GM12878 (cell line): ENCODE measurements at places on chromosomes 13 and 19.

DNA sequence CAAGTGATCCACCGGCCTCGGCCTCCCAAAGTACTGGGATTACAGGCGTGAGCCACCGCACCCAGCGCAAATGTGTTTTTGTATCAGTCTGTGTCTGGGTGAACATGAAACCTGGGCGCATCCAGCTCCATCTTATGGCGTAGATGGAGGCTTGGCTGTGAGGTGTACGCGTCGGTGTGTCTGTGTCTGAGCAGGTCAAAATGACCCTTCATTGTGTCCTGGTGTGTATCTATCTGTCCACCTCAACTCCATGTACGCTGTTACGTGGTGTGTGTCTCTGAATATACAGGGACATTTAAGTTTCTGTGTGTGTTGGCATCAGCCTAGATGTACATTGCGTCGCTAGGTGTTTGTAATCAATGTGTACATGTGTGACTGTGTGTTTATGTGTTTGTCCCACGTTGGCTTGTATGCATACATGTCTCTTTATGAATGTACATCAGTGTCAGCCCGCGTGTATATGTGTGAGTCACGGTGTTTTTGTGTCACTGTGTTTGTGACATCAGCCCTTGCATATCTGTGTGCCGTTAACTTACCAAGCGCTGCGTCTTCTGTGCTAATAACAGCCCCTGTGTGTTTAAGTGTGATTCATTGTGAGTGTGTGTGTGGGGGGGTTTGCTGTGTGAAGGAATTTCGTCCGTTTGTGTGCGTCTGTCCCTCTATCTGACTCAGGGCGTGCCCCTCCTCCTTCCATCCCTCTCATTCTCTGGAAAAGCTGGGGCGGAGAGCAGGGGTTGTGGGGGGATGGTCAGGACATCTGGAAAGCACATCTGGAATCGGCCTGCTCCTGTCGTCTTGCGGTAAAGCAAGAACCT is 6.4 kb downstream of the AXL start:
- DNase-seq: no peak

- no peak for DNase-seq
Measured at GRCh38 chr19:16315825-16316505, 8.7 kb upstream of the KLF2 start.

DNA sequence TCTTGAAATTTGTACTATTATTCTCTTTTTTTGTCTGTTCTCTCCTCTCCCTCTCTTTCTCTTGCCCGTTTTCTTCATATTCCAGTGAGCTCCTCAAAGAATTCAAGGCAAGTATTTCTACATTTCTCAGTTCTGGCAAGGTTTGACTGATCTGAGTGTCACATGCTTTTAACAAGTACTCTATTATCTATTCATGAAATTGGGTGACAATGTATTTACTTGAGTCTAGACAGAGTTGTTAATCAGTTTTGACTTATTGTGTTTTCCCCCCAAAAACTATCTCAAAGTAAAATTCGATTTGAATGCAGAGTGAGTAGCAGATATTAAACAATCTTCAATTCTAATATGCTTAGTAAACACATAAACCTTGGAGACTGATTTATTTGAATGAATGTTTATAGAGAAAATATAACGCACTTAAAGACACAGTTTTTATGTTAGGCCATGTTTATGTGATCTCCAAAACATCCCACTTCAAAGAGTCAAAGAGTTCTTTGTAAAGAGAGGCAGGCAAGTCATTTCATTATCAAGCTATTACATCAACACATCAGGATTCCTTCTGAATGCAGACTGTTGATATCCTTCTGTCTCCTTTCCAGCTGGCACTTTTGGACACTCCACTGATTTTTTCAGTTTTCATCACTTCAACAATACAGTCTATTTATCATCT is 166.6 kb downstream of the SLITRK6 start:
- DNase-seq: no peak

GRCh38 chr19:1663852-1664251 is 11.4 kb upstream of the TCF3 start:
- DNase-seq: no peak

DNA sequence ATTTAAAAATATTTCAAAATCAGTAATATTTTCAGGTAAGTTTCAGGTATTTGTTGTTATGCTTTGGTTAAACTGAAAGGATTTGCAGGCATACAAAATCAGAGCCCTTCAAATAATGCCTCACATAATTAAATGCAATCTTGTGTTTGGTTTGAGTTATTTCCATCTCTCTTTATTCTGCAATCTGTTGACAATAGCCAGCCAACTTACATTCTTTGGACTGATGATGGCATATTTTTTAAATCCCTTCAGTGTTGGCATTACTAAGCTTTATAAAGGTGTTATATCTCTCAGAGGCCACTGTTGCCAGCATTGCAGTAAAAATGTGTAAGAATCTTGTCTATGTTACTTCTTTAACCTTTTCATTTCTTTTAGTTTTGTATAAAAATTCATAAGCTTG is 257.2 kb upstream of the RFC3 start:
- no peak for DNase-seq

GRCh38 chr13:103030776-103031175 is 35.4 kb downstream of the SLC10A2 start:
- no peak for DNase-seq

DNA sequence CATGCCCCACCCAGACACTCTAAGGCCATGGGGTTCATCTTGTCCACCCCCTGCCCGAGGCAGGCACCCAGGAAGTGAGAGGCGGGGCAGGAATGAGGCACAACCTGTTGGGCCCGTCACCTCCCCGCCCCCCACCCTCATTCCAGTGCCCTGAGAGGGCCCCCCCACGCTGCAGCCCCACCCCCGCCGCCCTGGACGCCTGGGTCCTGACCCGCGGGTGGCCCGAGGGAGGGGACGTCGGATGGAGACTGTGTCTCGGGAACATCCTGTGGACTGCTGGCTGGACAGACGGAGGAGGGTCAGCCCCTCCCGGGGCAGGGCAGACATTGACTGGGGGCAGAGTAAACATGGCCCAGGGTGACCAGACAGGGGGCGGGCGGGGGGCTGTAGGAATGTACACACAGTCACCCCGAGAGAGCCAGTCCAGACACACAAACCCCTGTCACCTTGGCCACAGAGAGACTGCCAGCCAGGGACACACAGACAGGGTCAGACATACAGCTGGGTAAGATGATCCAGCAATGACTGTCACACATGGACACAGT is 7.4 kb upstream of the JUNB start:
- DNase-seq: no peak

GRCh38 chr19:47104680-47105079 is 8.9 kb downstream of the ZC3H4 start:
- DNase-seq: no peak

DNA sequence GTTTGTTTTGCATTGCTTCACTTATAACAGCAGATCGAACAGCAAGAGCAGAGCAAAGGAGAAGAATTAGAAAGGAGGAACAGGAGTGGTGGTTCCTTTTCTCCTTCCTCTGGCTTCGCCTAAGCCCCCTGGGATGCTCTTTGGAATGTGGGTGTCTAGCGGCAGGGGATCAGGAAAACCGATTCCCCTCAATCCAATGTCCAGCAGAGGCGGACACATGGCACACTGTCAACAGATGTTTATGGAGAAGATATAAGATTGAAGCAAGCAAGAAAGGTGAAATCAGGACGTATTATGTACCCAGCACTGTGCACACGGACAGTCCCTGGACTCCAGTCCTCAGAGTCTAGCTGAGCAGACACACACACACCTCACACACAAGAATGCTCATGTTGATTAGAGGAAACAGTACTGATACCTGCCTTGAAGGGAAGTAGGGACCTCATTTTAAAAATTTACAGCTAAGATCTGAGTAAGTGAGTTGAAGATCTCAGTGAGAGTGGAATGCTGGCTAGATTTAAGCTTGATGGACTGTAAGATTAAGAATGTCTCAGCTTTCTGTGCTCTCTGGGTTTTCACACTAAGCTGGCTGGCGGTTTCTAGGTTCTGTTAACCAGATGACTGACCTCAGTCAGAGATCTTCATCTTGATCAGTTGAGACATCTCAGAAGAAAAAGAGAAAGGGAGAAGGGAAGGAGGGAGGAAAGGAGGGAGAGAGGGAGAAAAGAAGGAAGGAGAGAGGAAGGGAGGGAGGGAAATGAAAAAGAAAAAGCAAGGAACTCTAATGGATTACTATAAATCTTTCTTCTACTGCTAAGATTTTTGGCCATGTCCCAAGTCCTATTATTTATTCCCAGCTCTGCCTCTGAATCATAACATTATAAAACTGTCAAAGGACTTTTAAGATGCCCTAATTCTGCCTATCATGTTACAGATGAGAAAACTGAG is 44.8 kb downstream of the FLT1 start:
- no peak for DNase-seq

- DNase-seq: no peak
Measured at GRCh38 chr13:36817996-36818803, 822 bp upstream of the RFXAP start.

GRCh38 chr19:5067678-5068077 is 98.8 kb downstream of the KDM4B start:
- no peak for DNase-seq

DNA sequence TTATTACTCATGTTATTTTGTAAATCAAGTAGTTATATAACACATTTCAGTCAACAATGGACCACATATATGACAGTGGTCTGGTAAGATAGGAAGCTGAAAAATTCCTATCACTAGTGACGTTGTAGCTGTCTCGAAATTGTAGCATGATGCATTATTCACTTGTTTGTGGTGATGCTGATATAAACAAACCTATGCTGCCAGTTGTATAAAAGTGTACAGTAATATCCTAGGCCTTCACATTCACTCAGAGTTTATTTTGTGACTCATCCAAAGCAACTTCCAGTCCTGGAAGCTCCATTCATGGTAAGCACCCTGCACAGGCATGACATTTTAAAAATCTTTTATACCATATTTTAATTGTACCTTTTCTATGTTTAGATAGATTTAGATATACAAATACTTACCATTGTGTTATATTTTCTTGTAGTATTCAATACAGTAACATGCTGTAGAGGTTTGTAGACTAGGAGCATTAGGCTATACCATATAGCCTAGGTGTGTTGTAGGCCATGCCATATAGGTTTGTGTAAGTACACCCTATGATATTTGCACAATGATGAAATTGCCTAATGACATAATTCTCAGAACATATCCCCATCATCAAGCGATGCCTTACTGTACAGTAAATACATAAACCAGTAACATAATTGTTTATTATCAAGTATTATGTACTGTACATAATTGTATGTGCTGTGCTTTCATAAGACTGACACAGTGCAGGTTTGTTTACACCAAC is 49.3 kb downstream of the IFT88 start:
- DNase-seq: no peak

DNA sequence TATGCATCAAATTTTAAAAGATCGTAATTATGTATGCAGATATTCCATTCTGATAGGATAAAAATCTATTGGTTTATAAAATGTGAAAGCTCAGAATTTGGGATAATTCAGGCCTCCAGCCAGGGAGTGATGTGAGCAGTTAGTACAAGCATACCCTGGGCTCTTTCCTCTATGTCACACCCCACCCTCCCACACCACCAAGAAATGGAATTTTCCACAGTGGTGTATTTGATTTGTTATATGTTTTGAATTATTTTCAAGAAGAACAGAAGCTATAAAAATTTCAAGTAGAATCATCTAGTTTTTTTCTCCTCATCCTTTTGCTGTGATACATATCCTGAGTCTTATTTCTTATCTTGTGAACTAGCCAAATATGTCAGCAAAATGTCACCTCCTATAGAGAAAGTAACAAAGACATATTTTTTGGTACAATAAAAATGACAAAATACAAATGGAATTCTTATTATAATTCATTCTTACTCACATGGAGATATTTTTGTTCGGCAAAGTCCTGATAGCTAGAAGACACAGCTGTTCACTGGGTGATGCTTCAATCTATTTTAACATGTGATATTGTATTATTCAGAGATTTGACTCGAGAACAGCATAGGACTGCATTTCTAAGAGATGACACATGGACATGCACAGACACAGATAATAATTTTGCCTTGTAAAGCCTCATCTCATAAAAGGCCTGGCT is 61.2 kb upstream of the FRY start:
- DNase-seq: no peak

- DNase-seq: no peak
Measured at GRCh38 chr13:33963895-33964294, 145.9 kb downstream of the RFC3 start.

GRCh38 chr19:17611462-17612244 is 56.2 kb downstream of the COLGALT1 start:
- no peak for DNase-seq

DNA sequence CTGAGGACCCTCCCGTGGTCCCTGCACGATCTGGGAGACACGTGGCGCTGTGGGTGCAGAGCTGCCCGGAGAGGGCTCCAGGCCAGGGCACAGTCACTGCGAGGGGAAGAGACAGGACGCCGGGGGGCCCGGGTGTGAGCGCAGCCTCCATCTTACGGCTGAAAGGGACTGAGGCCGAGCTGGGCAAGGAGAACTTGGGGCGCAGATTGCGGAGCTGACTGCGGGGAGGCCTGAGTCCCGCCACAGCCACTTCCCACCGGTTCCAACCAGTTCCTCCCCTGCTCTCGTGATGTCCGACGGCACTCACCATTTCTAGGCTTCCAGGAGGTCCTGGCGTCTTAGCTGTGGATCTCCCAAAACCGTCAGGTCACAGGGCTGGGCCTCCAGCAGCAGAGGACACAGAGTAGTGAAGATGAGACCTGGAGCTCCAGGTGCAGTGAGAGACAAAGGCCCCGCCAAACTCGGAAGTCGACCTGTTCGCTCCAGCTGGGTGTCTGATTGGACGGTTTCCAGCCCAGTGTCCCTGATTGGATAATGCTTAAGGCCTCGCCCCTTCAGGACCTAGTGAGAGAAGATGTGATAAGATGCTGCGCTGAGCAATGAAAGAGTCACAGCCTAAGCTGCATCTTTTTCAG is 4.8 kb upstream of the ZNF253 start:
- no peak for DNase-seq

DNA sequence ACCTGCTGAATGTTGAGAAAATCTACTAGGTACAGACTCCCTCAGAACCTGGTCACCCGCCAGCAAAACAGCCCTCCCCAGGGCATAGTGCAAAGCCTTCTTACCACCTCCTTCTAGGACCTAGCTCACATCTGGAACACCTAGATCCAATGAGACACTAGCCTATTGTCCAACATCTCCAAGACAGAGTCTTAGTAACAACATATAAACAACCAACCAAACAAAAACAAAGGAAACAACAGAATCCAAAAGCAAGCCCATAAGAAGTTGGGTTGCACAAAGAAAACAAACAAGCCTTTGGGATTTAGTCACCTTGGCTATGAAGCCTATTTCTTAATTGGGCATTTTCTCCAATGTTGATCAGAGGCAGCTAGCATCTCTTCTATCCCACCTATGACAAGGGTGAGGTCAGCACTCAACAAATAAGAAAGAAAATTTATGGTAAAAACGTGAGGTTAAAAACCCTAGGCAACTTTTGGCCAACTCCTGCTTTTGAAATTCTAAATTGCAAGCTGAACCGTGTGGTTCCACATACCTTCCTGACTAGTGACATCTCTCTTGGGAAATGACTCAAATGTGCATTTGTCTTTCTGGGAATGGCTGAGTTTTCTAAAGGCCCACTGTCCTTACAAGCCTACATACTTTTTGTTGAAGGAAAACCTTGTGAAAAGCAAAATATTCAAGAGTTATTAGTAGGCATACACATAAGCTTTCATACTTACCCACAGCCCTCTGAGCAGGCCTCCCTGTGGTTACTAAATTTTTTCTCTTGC is 66.7 kb downstream of the FAM216B start:
- no peak for DNase-seq
